ENCODE measurements at places on chromosomes 3 and 15.

DNA sequence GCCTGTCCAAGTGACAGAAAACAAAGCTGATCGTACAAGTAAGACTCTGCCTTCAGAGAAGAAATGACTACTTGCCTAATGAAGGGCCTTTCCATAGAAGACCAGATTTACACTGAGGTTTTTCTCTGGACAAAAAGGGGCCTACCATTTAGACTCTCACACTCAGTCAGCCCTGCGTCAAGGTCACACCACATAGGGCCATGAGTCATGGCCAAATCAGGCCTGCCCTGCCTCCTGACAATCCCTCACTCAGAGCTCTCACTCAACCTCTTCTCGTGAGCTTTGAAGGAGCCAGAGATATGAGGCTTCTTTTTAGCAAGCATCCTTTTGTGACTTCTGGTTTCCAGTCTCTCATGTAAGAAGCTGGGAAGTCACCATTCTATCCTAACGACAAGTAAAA, 68.1 kb upstream of the NMNAT3 start:
- DNase-seq = no peak

DNA sequence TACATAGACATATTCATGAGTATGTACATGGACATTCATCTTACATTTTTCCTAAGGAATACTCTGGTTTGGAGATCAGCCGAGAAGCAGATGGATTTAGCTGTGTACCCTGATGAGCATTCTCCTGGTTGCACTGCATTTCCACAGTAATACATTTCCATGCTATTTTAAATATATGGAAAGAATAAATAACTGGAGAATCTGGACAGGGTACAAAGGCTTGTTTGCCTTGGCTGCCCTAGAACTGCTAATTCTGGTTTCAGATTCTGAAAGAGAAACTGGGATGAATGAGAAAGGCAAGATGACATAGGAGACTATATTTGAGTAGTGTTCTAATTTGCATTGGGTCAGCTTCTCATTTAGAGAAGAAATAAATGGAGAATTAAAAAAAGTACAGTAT, 190.8 kb upstream of the FAM3D start:
- DNase-seq = no peak

GRCh38 chr3:191428177-191428576, 32.8 kb upstream of the PYDC2 start:
- DNase-seq = no peak

GRCh38 chr15:51335538-51336410, 2.6 kb downstream of the CYP19A1 start:
- DNase-seq = no peak

- DNase-seq = no peak
Measured at GRCh38 chr3:179615458-179616173, 11.0 kb downstream of the NDUFB5 start.

DNA sequence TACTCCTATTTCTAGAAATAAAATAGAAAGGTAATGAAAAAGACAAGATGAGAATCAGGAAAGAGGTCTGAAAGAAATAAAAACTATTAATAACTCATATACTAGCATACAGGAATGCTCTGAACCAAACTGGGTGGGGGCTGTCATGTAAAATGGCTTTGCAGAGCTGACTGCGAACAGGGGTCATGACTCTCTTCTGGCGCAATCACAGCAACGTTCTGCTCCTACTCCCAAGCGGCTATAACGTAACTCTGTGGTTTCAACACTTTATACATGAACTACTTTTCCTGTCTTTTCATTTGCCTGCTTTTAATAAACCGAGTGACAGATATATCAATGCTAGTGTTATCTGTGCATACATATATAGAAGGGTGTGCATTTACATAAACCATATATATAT, 116.7 kb downstream of the DLG1 start:
- DNase-seq = no peak

GRCh38 chr3:55169161-55169560, 241.3 kb upstream of the LRTM1 start:
- DNase-seq = no peak

- no peak for DNase-seq
Measured at GRCh38 chr3:30286811-30287210, 319.6 kb upstream of the TGFBR2 start.

DNA sequence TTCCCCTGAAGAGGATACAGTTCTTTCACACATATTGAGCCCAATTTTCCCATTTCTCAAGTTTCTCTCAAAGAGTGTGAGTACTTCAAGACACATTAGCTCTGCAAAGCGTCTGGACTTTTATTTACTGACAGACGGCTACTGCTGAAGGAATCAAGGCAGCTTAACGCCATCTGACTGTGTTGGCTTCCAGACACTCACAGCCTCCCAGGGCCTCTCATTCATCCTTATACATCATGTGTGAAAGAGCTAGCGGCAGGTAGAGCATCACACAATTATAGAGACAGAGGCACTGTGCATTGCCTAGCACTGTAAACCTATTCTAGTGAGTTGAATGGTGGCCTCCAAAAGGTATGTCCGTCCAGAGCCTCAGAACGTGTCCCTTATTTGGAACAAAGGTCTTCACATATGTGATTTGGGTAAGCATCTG, 284.1 kb upstream of the STT3B start:
- DNase-seq = no peak

All from cerebellar nuclear complex (tissue), 1 donor.